ENCODE measurements at places on chromosomes 2 and 18.

GRCh38 chr18:25244170-25244569, 107.8 kb downstream of the ZNF521 start:
- no peak for DNase-seq

DNA sequence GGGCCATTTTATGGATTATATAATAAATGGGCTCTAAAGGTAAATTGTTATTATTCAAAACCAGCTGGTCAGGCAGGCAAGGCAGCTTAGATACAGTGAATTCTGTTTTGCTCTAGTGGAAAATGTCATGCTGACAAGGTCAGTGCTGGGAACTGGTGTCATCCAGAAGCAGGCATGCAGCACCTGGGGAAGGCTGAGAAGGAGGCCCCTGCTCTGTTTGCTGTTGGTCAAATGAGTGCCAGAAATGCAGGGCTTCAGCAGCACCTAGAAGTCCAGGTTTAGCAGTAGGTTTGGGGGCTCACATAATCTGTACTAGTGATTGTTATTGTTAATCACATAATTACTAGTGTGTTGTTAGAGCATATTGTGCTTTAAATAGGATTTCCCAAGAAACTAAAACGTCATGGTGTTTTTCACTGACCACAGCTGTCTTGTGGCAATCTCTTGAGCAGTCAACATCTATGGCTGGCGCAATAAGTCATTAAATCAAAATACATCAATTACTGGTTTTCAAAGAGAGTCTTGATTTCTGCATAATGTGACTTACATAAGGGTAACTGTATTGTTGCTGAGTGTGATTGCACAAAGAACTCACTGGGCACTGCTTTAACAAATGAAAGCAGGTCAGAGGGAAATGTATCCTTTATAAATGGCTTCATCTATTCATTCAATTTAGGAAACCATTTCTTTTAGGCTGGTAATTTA, 99.1 kb downstream of the MYO3B start:
- no peak for DNase-seq

- DNase-seq, result no peak
Measured at GRCh38 chr2:209685963-209686362, 85.7 kb upstream of the UNC80 start.

GRCh38 chr2:37454851-37455762, 110.7 kb downstream of the QPCT start:
- no peak for DNase-seq

GRCh38 chr18:39523281-39523680, 1957.7 kb upstream of the CELF4 start:
- peak; percentile 76 for DNase-seq

- no peak for DNase-seq
Measured at GRCh38 chr2:69634196-69634821, 9.2 kb downstream of the AAK1 start.

- no peak for DNase-seq
Measured at GRCh38 chr18:44691148-44691925, 10.6 kb downstream of the SETBP1 start.

DNA sequence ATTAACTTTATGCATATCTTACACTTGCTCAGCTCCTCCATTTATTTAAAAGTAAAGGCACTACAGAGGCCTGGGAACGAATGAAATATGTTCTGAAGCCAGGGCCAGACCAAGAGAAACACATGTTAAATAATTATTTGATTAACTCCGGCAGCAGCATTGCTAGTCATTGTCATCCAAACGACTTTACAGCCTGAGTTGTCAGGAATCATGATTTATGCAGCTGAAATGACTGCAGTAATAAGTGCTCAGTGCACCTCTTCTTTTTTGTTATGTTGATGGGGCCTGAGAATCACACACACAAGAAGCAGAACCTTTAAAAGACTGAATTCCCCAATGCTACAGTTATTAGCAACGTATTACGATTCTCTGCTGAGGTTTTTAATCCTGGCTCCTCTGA, 58.9 kb downstream of the EPHA4 start:
- no peak for DNase-seq

DNA sequence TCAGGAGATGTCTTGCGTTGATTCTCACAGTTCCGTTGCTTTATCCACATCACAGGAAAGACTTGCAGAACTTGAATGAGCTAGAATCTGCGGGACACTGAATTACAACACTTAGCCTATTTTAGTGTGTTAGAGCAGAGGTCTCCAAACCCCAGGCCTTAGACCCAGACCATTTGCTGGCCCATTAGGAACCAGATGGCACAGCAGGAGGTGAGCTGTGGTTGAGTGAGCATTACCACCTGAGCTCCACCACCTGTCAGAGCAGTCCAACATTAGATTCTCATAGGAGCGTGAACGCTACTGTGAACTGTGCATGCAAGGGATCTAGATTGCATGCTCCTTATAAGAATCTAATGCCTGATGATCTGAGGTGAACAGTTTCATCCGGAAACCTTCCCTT, 3.8 kb downstream of the MRPL30 start:
- DNase-seq, result no peak

GRCh38 chr2:1721706-1722646, 22.3 kb downstream of the PXDN start:
- no peak for DNase-seq

- DNase-seq, result no peak
Measured at GRCh38 chr2:207499114-207499513, 30.6 kb upstream of the CREB1 start.

GRCh38 chr2:234869969-234870368, 81.8 kb upstream of the SH3BP4 start:
- DNase-seq, result no peak

DNA sequence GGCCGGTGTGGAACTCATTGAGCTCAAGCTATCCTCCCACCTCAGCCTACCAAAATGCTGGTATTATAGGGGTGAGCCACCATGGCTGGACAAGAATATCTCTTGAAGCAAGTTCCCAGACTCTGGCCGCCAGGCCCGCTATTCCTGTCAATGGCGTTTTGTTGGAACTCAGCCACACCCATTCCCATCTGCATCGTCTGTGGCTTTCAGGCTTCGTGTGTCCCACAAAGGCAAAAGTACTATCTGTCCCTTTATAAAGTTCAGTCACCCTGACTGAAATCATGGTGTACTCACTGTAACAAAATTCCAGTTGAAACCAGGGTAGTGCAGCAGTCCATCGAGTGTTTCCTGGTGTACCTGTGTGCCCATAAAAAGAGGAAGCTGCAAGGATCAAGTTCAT, 96.7 kb downstream of the SH3BP4 start:
- DNase-seq, result no peak

- no peak for DNase-seq
Measured at GRCh38 chr18:74378179-74378682, 62.6 kb downstream of the C18orf63 start.

GRCh38 chr2:174072069-174072468, 106.9 kb upstream of the SP3 start:
- no peak for DNase-seq

GRCh38 chr18:8084160-8084559, 517.0 kb downstream of the PTPRM start:
- peak; percentile 60 for DNase-seq
